Sciatic nerve (tissue), 2 donors: ENCODE measurements at places on chromosomes 5 and 9. TPM values are rescaled to one million over a fixed set of nuclear protein-coding genes. Genes with fewer than 3 reads are reported as not detected.

GRCh38 chr5:76546497-76547102 is 76.6 kb downstream of the F2RL2 start:
- no peak for DNase-seq

GRCh38 chr9:107275530-107275929 is 7.5 kb upstream of the RAD23B start:
- no peak for DNase-seq

- no peak for DNase-seq
Measured at GRCh38 chr5:74517700-74518099, 122.8 kb downstream of the ENC1 start.

- DNase-seq, result no peak
Measured at GRCh38 chr5:78364005-78364404, 3.6 kb downstream of the SCAMP1 start.

- no peak for DNase-seq
Measured at GRCh38 chr5:91332267-91333045, 50.7 kb downstream of the ARRDC3 start.

- no peak for DNase-seq
Measured at GRCh38 chr5:52859628-52860027, 71.9 kb downstream of the ITGA1 start.

DNA sequence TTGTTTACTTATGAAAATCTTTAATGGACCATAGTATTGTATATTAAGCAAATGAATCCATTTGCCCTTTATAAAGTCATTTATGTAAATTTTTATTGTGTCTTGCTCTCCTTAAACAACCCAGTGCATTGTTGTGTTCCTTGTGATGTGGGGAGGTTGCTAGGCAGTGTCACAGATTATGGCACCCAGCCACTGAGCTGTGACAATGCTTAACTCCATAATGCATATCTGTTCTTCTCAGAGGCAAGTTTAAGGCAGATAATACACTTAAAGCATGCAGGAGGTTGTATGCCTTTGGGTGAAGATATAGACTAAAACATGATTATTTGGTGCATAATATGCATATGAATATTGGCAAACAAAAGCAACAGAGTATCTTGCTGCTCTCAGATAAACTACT is 269.6 kb upstream of the RIOK2 start:
- no peak for DNase-seq

- DNase-seq, result no peak
Measured at GRCh38 chr9:130990306-130990977, 18.5 kb upstream of the LAMC3 start.

DNA sequence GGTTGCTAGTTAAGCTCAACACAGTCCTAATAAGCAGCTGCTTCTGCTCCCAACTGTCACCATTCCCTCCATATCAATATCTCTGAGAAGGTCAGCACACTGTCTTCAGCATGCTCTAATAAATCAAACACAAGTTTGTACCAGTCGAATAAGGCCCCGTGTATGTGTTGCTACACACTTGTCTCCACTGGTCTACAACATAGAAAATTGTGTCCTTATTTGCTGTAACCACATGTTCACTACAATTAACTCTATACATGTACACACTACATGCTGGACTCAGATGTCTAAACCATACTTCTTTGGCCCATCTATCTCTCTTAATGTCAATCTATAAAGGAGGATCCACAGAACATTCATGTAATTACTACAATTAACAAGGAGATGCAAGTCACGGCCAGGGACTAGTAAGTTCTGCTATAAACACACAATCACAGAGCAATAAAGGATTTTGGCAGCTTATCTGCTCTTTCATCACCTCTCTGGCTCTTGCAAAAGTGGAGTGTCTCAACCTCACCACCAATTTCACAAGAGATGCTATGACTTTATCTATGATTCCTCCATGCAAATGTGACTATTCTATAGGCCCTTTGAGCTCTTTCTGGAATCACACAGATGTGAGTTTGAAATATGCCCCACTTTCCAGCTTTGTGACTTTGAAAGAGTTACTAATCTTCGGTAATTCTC is 143.9 kb downstream of the SEMA5A start:
- no peak for DNase-seq

GRCh38 chr9:93139365-93140182 is 5.5 kb upstream of the NINJ1 start:
- no peak for DNase-seq

DNA sequence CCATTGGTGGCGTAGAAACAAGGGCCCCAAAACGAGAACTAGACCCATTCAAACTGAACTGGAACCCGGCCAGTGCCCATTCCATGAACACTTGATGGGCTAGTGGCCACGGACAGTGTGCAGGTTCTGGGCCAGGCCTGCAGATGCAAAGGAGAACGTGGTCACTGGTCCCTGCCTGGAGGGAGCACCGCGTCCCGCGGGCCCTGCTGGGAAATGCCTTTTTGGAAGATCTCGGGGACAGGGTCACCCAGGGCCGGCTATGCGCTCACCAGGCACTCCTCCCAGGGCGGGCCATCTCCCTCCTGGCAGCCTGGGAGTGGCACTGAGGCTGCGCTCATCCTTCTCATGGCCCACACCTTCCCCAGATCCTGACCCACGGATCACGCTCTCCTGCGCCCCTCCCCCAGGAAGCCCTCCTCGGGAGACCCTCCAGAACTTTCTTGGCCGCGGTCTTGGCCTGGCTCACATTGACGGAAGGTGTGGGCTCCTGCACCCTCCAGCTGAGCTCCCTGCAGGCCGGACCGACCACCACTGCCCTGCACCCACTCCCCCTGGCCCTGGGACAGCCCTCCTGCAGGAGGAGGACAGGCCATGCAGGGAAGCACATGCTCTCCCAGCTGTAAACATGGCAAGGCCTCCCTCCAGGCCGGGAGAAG is 2.8 kb upstream of the DIPK1B start:
- DNase-seq, result no peak

DNA sequence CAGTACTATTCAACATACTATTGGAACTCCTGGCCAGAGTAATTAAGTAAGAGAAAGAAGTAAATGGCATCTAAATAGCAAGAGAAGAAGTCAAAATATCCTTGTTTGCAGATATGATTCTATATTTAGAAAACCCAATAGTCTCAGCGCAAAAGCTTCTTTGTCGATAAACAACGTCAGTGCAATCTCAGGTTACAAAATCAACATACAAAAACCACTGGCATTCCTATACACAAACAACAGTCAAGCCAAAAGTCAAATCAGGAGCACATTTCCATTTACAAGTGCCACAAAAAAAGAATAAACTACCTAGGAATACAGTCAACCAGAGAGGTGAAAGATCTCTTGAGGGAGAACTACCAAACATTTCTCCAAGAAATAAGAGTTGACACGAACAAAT is 1901.9 kb upstream of the ACO1 start:
- no peak for DNase-seq

GRCh38 chr5:28117691-28118090 is 1079.3 kb upstream of the CDH9 start:
- DNase-seq, result no peak

DNA sequence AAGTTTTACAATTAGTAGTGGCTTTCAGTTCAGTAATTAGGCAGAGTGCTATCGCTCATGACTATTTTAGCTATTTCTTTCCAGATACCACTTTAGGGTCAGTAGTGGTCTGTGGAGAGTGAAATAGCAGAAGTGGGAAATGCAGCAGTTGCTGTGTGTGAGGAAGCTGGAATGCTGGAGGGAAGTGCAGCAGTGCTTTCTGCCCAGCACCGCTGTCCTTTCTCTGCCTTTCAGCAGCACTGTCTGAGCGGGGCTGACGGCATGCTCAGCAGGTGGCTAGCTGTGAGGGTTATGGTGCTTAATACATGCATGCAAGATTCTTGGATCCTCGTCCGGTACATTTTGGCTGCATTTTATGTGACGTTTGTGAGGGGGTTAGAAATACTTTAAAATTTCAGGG is 213.9 kb downstream of the PBX3 start:
- no peak for DNase-seq

- no peak for DNase-seq
Measured at GRCh38 chr5:181167814-181168488, 20.6 kb downstream of the OR2V2 start.

DNA sequence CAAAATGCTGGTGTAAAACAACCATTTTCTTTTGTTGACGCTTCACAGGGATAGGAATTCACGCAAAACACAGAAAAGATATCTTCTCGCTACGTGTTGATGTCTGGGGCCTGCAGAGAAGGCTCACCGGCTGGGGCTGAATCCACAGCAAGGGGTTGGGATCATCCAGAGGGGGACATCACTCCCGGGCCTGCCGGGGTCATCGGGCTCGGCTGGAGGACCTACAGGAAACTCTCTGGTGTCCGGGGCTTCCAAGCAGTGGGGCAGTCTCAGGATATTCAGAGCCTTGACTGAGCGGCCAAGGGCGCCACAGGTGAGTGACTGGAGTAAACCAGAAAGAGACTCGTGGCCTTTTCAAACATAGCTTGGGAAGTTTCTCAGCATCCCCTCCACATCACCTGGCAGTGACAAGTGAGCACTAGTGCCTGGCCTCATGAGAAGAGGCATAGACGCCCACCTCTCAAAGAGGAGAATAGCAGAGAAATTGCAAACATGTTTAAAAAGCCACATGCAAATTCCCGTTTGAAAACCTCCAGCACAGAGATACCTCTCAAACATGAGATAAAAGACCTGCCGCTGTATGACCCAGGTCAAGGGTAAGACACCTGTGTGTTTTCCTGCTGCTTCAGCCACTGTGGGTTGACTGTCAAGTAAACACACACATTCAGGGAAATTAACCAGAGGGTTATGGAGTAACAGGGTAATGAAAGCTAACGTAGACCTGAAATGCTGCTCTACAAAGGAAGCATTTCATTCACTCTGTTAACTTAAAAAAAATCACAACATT is 50.8 kb upstream of the SIMC1 start:
- DNase-seq, result no peak

GRCh38 chr5:83084336-83084735 is 7.0 kb downstream of the XRCC4 start:
- no peak for DNase-seq

DNA sequence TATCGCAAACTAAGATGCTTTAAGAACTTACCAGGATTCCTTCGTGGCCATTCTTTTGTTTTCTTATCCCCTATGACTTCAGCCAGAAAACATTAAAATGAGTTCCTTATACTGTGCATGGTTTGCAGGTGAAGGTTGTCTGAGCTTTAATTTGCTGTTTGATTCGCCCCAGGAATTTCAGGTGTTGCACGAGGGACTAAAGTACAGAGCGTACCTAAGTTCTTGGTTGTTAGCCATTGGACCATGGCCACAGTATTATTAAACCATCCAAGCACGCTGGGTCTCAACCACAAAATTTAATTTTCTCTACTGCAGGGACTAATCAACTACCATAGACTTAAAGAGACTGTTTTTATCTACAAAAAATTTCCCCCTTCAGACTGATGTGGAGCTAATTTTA is 208.4 kb upstream of the MPDZ start:
- no peak for DNase-seq

DNA sequence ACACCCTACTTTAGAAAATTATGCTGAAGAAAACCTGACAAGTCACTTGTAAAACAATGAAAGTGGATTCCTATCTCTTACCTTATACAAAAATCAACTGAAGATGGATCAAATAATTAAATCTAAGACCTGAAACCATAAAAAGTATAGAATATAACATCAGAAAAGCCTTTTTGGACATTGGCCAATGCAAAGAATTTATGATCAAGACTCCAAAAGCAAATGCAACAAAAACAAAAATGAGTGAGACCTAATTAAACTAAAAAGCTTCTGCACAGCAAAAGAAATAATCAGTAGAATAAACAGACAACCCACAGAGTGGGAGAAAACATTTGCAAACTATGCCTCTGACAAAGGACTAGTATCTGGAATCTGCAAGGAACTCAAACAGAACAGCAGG is 303.0 kb upstream of the CDH9 start:
- DNase-seq, result no peak

GRCh38 chr5:156128026-156128425 is 198.9 kb upstream of the SGCD start:
- DNase-seq, result no peak

DNA sequence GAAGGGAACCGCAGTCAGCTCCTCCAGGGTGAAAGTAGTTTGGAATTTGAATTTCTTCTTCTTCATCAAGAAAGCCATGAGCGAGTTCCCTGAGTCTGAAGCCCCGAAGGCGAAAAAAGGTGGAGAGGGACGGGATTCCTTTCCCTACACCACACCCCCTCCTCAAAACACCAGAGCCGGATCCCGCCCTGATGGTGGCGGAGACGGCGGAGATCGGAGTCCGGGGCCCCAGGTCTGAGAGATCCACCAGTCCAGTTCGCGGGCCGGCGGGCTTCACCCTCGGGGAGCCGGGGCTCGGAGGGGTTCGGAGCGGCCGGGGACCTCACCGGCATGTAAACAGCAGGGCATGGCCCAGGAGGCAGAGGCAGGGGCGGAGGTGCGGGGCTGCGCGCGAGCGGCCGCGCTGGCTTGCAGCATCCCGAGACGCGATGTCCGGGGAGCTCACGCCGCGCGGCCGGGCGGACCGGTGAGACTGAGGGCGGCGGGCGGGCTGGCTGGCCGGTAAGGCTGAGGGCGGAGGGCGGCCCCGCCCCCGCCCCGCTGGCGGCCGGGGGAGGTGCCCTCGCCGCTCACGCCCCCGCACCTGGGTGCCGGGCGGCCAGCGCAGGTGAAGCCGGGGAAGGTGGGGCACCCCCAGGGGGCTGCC is 606 bp downstream of the EEIG1 start:
- DNase-seq, result peak; percentile 75

GRCh38 chr9:1120500-1121165 is 70.5 kb downstream of the DMRT2 start:
- no peak for DNase-seq

DNA sequence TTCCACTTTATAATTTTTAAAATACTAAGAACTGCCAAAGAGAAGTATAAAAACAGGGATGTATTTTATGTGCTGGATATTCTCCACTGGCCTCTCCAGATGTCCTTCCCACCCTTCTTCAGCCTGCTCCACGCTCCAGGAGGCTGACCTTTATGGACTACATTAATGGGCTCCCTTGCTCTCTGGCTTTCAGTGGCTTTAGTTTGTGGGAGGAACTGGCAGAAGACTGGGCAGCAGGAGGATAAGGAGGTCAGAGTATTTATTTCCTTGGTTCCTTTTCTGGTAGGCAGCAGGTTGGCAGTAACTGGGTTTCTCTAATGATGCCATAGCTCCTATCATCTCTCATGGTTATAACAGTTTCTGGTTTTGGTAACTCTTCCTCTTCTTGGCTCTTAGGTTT is 133.9 kb downstream of the PAM start:
- DNase-seq, result no peak

Gene WDR38
- not detected for total RNA-seq

Gene C5orf58
- total RNA-seq, result not detected

Gene OBP2B
- not detected for total RNA-seq

Gene MCC
- total RNA-seq, result 41.9 TPM

Gene TRUB2
- total RNA-seq, result 13.0 TPM

Gene PFN3
- not detected for total RNA-seq

Gene RETREG1
- 37.4 TPM for total RNA-seq

Gene PCDHGB2
- 10.2 TPM for total RNA-seq

Gene CYSRT1
- not detected for total RNA-seq

Gene DMGDH
- total RNA-seq, result 8.0 TPM
